ENCODE measurements at places on chromosomes 12 and 14. TPM values are rescaled to one million over a fixed set of nuclear protein-coding genes. Genes with fewer than 3 reads are reported as not detected.

DNA sequence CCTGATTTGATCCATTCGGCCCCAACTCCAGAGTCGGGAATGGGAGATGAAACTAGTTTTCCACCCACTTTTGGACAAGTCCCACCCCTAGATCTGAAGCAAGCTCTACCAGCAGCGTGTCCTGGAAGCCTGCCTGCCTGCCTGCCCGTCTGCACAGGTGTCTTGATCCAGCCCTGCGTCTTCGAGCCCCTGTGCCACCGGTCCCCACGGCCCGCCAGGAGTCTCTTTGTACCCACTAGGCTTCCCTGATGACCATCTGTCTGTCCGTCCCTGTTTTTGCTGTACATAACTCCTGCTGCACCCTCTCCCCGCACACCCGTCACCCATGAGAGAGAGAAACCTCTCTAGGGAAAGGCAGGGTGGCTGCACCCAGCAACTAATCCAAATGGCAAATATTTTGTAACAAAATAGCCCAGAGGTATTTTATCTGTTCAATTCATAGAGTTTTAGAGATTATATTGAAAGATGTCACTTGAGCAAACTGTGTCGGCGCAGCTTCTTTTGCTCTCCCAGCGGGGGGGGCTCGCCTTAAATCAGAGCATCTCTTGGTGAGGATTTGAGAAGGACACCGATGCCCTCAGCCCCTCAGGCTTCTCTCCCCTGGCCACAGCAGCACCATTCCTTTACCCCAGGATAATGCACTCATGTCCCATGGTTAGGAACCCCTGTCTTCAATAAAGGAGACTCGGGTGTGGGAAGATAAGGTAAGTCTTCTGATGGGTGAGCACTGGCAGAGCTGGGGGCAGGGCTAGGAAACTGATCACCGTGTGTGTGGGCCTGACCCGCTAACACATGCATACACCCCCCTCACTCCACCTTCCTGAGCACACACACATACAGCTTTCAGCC is 35.8 kb downstream of the SLC6A12 start:
- no peak for DNase-seq

The TAS2R30 gene
- 16.4 TPM for total RNA-seq

GRCh38 chr12:114400361-114400811 is 5.6 kb downstream of the TBX5 start:
- no peak for DNase-seq

DNA sequence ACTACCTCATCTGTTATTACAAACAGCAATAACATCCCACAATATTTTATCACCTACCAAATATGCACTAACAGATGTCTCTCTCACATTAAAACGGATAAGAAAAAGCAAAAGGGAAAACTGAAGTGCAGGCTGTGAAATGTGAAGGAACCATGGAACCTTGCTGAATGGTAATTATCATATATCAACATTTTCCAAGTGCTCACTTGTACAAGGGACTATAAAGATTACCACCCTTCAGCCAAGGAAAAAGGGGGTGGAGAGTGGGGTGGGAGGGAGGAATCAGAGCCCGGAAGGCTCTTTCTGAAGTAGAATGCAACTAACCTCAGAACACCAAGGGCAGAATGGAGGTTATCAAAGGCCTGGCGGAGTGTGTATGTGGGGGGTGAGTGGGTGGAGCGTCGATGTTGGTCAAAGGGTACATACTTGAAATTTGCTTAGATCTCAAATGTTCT is 1.2 kb downstream of the SNX6 start:
- DNase-seq = no peak

The RHOJ gene
- 7.4 TPM for total RNA-seq

- DNase-seq = no peak
These were observed 416.6 kb downstream of the LRIG3 start for GRCh38 chr12:58503731-58504130.

The LRRK2 gene
- total RNA-seq = 22.1 TPM

The RDH12 gene
- not detected for total RNA-seq

DNA sequence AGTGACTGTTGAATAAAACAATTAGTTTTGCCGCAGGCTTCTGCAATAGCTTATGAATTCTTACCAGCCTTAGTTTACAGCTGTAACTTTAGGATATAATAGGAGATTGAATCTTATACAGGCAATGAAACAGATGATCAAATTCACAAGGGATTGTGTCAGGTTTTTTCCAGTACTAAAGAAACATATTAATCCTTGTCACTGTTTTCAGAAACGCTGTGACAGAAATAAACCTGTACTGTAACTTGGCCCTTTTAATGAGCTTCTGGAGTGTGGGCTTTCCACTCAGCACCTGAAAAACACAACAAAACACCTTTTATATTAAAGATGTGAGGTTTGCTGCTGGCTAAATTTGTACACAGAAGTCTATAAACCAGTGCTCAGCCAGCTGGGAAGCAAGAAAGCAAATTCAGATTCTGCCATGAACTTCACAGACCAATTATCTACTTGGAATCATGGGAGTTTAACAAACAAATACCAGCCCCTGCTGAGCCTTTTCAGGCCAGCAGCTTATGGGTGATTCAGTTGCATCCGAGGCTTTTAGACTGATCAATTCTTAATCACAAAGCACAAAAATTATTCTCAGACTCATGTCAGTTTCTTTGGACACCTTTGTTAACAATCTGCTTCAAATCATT is 109.5 kb downstream of the FOXG1 start:
- no peak for DNase-seq

All from fibroblast of the aortic adventitia (primary cell).